ENCODE measurements at places on chromosomes 4 and X.

- DNase-seq, result no peak
Measured at GRCh38 chr4:69831646-69832325, 28.2 kb downstream of the SULT1E1 start.

GRCh38 chr4:52748432-52748831 lies 2.8 kb downstream of the ERVMER34-1 start:
- no peak for DNase-seq

DNA sequence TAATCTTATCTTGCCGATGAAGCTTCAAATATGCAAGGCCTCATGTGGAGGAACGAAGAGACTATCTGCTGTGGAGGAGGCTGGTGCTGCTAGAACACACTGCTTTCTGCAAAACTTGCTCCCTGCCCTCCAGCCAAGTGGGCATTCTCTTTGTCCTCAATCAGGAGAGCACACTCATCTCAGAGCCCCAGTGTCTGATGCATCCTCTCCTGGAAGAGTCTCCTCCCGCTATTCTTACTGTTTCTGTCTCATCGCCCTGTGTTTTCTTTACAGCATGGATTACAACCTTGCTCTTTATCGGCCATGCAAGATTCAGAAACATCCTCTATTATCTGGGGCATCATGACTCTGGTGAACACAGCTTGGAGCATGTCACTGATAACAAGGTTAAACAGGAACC lies 68.2 kb upstream of the MTNR1A start:
- no peak for DNase-seq

DNA sequence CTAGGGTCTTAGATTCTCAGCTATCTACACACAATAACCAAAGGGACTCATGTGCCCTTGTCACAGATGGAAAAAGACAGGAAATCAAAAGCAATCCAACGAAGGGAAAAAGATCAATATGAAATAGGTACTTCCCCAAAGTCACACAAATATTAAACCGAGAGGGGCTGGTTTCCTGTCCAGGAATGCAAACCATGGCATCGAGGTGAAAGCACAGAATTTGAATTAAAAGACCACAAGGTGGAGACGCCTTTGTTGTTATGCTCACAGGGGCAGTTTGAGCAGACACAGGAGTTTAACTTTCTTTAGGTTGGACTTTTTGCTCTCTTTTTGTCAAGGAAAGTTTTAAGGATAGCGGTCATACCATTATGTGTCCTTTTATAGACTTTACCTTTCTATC lies 14.3 kb downstream of the H2BW1 start:
- DNase-seq, result no peak

DNA sequence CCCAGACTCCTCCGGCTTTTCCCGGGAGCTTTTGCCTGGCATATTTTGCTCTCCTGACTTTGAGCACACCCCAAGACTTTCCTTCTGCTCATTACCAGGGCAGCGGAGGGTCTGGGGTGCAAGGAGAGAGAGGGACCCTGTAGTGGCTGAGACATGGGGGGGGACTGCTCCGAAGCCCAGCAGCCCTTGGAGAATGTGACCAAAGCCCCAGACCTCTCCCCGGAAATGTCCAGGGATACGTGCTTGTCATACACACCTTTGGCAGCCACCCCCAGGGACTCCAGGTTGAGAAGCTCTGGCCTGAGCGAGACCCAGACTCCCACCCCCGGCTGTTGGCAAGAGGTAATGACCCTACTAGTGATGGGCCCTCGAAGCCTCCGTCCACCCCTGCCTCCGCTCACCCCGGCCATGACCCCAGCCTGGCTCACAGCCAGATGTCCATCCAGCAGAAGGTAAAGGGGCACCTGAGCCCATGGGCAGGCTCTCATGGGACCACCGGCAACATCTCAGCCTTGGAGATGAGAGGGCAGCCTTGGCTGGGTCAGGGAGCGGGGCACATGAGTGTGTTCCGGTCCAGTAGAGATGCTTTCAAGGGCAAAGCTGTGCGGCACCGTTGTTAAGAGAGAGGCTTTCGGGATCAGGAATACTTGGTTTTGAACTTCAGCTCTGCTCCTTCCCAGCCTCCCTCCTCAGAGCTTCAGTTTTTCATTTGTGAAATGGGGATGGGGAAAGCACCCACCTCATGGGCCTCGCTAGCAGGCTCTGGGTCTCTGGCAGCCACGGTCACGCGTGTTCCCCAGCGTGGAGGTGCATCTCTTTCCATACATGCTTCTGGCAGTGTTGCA lies 2.0 kb downstream of the PSAPL1 start:
- no peak for DNase-seq

- DNase-seq, result no peak
Measured at GRCh38 chr4:172962564-172963353, 205.9 kb upstream of the GALNT7 start.

DNA sequence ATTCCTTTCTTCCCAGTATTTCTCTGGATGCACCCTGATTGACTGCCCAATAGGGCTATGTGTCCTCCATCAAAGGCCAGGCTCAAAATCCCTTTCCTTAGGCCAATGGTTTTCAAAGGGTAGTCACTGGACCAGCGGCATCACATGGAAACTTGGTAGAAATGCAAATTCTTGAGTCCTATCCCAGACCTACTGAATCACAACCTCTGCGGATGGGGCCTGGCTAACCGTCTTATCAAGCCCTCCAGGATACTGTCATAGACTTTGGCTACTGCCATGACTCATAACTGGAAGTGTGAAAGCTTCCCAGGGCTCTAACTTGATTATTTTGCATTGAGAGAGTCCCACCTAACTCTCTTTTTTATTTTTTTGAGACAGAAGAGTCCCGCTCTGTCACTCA lies 71.9 kb upstream of the TFDP3 start:
- DNase-seq, result no peak

GRCh38 chr4:128573781-128574508 lies 235.6 kb upstream of the JADE1 start:
- no peak for DNase-seq

DNA sequence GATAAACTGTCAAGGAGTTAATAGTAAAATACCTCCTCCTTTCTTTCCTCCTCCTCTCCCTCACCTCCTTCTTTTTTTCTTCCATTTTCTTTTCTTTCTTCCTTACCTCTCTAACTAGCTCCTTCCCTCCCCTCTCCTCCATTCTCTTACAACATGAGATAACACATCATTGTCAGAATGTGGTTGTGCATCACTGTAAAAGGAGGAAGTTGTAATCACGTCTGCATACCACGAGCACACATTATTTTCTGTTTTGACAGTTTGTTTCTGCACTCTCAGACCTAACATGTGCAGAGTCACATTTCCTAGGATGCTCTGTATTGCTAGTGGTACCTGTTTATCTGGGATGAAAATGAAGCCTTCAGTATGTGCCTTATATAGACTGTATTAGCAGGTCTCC lies 9.1 kb downstream of the SLIT2 start:
- no peak for DNase-seq

GRCh38 chrX:139506333-139506732 lies 24.2 kb upstream of the F9 start:
- DNase-seq, result no peak

- DNase-seq, result no peak
Measured at GRCh38 chr4:1502976-1503375, 96.7 kb upstream of the NKX1-1 start.

DNA sequence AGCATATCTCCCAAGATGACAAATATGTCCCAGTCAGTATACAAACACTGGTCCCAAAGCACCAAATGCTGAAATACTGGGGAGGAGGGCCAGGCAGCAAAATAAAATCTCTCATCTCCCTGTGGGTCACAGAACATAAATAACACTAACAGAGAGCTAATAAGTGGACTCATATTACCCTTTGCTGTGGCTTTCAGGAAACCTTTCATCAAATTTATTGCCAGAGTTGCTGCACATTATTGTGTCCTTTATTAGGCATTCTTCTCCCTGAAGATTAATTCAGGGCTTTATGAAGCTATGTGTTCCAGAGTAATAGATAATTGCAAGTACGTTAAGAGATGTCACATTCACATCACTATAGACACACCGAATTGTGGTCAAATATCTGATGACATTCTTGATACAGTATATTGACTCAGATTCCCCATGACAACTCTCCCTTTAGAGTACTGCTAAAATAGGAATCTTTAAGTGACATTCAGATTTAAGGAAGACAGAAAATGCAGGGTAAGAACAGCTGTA lies 124.1 kb upstream of the PRR32 start:
- DNase-seq, result no peak

GRCh38 chr4:148431401-148431800 lies 10.8 kb downstream of the NR3C2 start:
- no peak for DNase-seq

DNA sequence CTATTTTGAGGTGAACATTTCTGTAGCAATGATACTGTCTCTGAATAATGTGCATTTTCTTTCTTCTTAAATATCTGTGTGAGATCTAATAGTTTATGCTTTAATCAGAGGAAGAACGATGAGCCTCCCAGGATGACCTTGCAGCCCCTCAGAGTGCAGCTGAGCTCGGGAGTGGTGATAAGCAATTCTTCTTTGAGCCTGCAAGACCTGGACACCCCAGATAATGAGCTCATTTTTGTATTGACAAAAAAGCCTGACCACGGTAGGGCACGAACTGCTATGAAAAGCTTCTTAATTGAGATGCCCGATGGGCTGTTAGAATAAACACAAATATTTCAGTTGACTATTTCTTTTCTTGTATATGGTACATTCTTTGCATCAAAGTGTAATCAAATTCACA lies 105.0 kb upstream of the ANXA3 start:
- no peak for DNase-seq

DNA sequence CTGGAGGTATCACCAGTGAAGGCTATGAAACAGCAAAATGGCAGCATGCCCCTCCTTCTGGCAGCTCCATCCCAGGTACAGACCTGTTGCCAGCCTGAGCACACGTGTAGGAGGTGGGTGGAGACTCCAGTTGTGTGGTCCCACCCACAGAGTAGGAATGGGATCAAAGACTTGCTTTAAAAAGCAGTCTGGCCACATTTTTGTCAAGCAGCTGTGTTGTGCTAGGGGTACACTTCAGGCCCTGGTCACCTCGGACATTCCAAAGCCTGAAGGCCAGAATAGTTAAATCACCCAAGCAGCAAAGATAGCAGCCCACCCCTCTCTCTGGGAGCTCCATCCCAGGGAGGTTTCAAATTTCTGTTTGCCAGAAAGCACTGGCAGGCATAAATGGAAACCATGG lies 20.3 kb upstream of the AMBN start:
- DNase-seq, result no peak

DNA sequence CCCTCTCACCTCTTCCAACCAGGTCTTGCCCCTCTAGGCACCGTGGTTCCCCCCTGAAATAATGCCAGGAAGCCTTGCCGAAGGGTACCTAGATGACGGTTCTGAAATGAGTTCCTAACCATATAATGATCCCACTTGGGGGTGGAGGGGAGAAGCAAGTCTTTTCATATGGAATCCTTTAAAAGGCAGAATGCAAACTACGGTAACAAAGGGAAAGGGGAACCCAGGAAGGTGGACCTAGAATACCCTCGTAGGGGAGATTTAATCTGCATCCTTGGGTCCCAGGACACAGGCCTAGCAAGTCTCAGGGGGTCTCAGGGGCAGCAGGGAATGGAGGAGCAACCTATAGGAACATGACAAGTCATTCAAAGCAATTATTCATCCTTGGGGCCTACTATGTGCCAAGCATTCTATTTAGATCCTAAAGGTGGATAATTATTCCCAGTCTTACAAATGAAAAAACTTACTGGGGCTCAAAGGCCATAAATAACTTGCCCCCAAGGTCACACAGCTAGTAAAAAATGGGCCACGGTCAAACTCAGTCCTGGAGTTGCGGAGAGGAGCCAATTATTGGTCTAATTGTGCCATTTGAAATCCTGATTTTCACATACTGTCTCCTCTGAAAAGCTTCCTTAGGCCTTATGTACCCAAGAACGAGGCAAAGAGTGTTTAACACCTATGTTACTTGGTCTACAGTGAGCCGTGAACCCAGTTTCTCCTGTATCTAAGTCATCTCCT lies 8.8 kb downstream of the BCOR start:
- no peak for DNase-seq

GRCh38 chrX:69229436-69229835 lies 64.2 kb upstream of the PJA1 start:
- no peak for DNase-seq

- DNase-seq, result no peak
Measured at GRCh38 chr4:30765022-30765421, 44.9 kb downstream of the PCDH7 start.

DNA sequence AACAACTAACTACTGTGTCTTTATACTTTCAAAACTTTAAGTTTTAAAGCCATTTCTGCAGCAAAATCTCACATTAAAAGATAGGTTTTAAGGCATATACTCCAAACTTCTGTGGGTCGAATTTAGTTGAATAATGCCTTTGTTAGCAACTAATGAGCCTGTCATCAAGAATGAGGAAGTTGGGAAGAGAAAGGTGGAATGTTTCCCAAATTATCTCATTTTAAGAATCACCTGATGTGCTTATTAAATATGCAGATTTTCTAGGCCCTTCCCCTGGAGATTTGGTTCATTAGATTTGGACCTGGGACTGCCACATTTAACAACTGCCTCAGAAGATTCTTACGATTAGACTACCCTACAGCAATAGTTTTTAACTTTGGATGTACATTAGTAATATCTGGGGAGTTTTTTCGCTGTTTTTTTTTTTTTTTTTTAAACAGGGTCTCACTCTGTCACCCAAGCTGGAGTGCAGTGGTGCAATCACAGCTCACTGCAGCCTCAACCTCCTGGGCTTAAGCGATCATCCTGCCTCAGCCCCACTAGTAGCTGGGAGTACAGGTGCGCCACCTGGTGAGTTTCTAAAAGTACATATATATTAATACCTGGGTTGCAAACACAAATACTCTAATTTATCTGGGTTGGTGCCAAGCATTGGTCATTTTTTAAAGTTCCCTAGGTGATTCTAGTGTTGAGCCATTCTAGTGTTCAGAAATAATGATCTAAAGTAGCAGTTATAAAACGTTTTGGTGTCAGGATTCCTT lies 16.1 kb upstream of the TASL start:
- no peak for DNase-seq

DNA sequence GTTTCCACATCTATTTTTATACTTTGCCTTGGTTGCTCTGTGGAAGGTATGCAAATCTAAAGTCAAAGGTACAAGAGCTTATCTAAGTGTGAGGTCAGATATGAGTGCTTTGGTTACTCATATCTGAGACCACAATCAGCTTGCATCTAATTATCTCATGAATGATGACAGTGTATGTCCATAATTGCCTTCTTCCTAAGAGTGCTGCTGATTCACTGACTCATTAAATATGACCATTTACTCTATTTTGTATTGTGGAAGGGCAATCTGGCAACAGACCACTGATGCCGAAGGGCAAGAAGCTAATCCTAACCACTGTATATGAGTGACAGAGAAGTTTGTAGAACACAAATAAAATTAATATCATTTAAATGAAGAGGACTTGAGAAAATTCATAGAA lies 1190.2 kb upstream of the AGA start:
- no peak for DNase-seq

- no peak for DNase-seq
Measured at GRCh38 chrX:856566-857290, 226.1 kb downstream of the SHOX start.

- DNase-seq, result no peak
Measured at GRCh38 chr4:72194453-72194852, 162.7 kb downstream of the NPFFR2 start.

DNA sequence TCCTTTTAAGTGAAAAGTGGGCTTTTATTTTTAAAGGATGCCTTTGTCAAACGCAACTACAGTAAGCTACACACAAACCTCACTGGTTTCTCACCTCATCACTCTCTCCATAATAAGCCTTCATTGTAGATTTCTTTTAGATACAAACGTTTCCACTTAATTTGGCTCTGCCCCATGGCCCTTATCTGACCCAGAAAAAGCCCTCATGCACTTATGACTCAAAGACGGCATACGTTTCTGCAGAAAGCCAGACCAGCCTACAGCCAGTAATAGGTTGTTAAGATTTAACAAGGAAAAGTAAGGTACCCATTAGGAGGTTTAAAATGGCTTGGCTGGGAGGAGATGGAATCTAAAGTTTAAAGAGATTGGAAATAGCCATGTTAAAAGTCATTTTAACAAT lies 914.6 kb upstream of the INTU start:
- no peak for DNase-seq
